ENCODE measurements at places on chromosomes 2 and 18.

GRCh38 chr2:71706836-71707235 lies 253.5 kb downstream of the DYSF start:
- no peak for DNase-seq

DNA sequence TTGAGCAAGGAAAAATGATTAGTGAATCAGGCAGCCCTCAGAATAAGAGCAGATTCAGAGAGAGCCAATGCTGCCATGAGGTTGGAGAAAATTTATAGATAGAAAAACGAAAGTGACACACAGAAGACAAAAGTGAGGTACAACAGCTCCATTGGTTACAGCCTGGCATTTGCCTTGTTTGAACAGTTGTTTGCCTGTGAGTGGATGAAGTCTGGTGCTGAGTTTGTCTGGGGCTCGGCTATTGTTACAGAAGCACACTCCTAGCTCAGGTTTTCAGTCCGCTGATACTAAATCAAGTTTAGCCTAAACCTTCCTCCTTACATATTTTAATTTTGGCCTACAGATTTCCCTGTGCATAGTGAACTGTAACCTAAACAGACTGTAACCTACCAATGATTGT lies 387.8 kb upstream of the RAB12 start:
- DNase-seq = no peak

DNA sequence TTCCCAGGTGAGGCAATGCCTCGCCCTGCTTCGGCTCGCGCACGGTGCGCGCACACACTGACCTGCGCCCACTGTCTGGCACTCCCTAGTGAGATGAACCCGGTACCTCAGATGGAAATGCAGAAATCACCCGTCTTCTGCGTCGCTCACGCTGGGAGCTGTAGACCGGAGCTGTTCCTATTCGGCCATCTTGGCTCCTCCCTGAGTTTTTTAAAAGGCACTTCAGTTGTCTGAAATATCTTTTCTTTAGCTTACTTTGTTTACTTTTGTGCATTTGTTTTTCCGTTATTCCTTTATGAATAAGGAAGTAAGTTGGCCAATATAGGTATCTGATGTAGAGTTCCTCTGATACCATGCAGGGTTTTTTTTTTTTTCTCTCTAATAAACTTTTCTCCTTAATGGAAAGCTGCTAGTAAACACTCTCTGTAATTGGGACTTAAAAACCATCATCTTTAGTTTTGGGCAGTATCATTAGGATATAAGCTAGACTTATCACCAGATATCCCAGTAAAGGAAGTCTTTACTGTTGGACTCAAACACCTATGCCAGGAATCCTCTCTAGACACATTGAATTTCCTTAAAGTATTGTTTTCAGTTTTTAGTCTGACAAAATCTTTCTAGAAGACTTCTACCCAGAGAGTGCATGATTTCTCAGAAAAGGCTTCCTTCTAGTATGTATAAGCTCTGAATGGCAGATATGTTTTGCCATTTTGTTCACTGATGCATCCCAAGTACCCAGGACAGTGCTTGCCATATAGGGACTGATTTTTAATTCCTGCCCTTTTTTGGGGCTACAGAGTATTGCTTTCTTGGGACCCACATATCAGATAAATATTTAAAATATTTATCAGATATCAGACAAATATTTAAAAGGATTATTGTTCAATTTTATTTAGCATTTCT lies 35.8 kb upstream of the DYSF start:
- no peak for DNase-seq

DNA sequence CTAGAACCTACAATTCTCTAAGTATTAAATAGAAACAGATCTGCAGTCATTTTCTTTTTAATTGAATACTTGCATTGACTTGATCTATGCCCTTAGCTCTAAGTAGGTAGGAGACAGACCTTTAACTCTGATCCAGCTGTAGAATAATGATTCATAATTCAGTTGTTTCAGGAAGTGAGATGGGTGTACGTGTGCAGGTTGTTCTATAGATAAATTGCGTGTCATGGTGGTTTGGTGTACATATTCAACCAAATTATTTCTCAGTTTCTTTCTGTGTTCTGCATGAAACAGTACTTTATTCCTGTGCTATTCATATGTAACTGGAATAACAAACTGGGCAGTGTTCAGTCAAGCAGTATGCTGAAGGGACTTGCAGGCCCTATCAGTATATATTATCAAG lies 34.3 kb upstream of the CD226 start:
- DNase-seq = no peak

DNA sequence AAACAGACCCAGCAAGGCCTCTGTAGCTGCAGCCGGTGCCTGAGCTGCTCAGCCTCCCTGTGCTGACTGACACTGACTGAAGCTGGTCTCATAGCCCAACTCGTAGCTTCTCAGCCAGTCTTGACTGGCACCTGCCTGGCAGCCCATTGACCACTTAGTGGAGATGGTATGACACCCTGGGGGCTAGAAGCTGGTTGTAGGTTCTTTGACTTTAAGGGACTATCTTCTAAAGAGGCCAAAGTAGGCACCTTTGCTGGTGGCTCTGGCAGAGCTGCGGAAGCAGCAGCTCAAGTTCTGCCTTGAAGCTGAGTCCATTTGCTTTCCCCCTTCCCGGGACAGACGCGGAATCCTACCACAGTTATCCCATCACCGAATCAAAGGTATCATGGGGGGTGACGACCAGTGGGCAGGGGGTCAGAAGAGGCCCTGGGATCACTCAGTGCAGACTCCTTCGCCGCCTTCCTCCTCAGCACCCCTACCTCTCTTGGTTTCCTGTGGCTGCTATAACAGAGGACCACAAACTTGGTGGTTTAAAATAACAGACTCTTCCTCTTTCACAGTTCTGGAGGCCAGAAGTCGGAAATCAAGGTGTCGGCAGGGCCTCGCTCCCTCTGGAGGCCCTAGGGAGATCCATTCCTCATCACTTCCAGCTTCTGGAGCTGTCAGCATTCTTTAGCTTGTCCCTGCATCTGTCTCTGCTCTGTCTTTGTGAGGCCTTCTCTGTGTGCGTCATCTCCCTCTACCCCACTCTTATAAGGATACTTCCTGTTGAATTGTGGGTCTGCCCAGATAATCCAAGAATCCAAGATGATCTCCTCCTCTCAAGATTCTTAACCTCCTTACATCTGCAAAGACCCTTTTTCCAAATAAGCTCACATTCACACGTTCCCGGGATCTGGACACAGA lies 13.7 kb upstream of the FOSL2 start:
- no peak for DNase-seq
